Epithelial cell of alveolus of lung (primary cell): ENCODE measurements at places on chromosomes 5 and 9. TPM values are rescaled to one million over a fixed set of nuclear protein-coding genes. Genes with fewer than 3 reads are reported as not detected.

The GADD45G gene
- 1.8 and 6.5 TPM in 2 replicates for total RNA-seq

The SLC25A2 gene
- total RNA-seq, result not detected in 2 replicates

The SLC9A3 gene
- total RNA-seq, result 1.6 and 5.3 TPM in 2 replicates

The CDC25C gene
- 8.5 and 11.1 TPM in 2 replicates for total RNA-seq

The KLHL9 gene
- total RNA-seq, result 25.2 and 30.0 TPM in 2 replicates

The LCN2 gene
- 1.8 TPM in 1 of 2 replicates, not detected in the other for total RNA-seq

The MAP1B gene
- total RNA-seq, result 58.9 and 234 TPM in 2 replicates

The PTTG1 gene
- 54.9 and 267 TPM in 2 replicates for total RNA-seq

The CDK7 gene
- total RNA-seq, result 33.6 and 45.8 TPM in 2 replicates

The IL13 gene
- total RNA-seq, result not detected in 2 replicates

The TUSC1 gene
- 11.5 and 16.0 TPM in 2 replicates for total RNA-seq

The BTNL8 gene
- not detected in 2 replicates for total RNA-seq

The HRCT1 gene
- total RNA-seq, result 0.13 and 3.4 TPM in 2 replicates
